ENCODE measurements at places on chromosomes 1 and 21. TPM values are rescaled to one million over a fixed set of nuclear protein-coding genes. Genes with fewer than 3 reads are reported as not detected.

The DNTTIP2 gene
- 23.6 TPM for total RNA-seq

The CELA3A gene
- total RNA-seq, result not detected

The ACOT11 gene
- total RNA-seq, result 26.0 TPM

The ERI3 gene
- total RNA-seq, result 39.3 TPM

Data from vagina (tissue), 2 donors.